ENCODE measurements at places on chromosomes 3 and 15. TPM values are rescaled to one million over a fixed set of nuclear protein-coding genes. Genes with fewer than 3 reads are reported as not detected.
A peak's percentile ranks its signal among the peaks of the same experiment; 100 is the strongest.

- no peak overlapping the region for H3K4me3 ChIP-seq
- no peaks in the 10 kb centered on the region for H3K4me1 ChIP-seq
- no peak for DNase-seq
- no peaks in the 10 kb centered on the region for H3K36me3 ChIP-seq
Measured at GRCh38 chr3:61073566-61074165, 177.6 kb downstream of the FHIT start.

GRCh38 chr3:70658513-70659310 is 346.3 kb upstream of the MDFIC2 start:
- H3K36me3 ChIP-seq = no peaks in the 10 kb centered on the region
- DNase-seq = peak; percentile 3
- H3K27ac ChIP-seq = no peak overlapping the region
- no peaks in the 10 kb centered on the region for H3K27me3 ChIP-seq
- H3K4me3 ChIP-seq = no peak overlapping the region

DNA sequence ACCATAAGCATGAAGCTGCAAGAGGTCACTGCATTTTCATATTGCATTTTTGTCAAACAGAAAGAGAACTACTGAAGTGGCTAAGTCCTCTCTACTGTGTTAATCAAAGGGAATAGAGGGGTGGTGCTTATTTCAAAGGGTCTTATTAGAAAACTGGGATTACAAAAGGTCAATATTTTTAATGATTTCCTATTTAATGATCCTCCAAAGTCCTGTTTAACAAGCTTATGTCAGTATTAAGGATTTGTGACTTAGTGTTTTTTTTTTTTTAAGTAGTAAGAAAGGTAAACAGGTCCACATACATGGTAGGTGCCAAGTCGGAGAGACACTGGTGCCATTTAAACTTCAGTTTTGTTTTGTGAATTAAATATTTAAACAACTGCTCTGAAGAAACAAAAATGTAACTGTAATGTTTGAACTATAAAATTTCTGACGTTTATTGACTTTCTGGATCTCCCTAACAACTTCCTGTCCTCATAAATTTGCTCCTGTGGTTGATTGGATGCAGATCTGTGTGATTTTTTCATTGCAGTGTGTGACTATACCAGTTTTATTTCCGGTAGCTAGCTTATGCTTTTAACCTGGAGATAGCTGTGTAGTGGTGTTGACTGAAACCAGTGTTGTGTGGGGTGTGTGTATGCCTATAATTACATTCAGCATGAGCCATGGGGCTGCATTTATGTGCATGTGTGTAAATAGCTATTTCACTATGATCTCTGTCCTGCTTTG is 8.6 kb upstream of the CACNA1D start:
- DNase-seq = no peak
- H3K4me3 ChIP-seq = no peak overlapping the region
- H3K27me3 ChIP-seq = no peaks in the 10 kb centered on the region
- H3K36me3 ChIP-seq = no peaks in the 10 kb centered on the region

DNA sequence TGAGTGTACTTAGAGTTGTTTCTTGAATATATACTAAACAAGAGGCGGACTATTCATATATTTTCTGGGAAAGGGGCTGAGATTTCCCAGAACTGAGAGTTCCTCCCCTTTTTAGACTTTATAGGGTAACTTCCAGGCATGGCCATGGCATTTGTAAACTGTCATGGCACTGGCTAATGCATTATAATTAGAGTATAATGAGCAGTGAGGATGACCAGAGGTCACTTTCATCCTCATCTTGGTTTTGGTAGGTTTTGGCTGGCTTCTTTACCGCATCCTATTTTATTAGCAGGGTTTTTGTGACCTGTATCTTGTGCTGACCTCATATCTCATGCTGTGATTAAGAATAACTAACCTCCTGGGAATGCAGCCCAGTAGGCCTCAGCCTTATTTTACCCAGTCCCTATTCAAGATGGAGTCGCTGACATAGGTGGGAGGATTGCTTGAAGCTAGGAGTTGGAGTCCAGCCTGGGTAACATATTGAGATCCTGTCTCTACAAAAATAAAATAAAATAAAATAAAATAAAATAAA is 91.4 kb downstream of the MOBP start:
- H3K4me1 ChIP-seq = no peaks in the 10 kb centered on the region
- no peaks in the 10 kb centered on the region for H3K27me3 ChIP-seq
- DNase-seq = no peak
- no peak overlapping the region for H3K27ac ChIP-seq
- no peaks in the 10 kb centered on the region for H3K36me3 ChIP-seq
- H3K4me3 ChIP-seq = no peak overlapping the region

BFSP2 gene
- not detected for total RNA-seq

SLC15A2 gene
- 0.26 TPM for total RNA-seq

EFCAB12 gene
- total RNA-seq = under 0.01 TPM

APH1B gene
- total RNA-seq = 15.4 TPM
